ENCODE measurements at places on chromosomes 6 and 20. TPM values are rescaled to one million over a fixed set of nuclear protein-coding genes. Genes with fewer than 3 reads are reported as not detected.
A peak's percentile ranks its signal among the peaks of the same experiment; 100 is the strongest.

GRCh38 chr20:8242827-8243724, 111.0 kb downstream of the PLCB1 start:
- no peak for DNase-seq

- no peak for DNase-seq
These were observed 66.0 kb downstream of the BACH2 start for GRCh38 chr6:90230548-90231215.

GRCh38 chr20:62303340-62304226, 786 bp downstream of the ADRM1 start:
- no peak for DNase-seq

DNA sequence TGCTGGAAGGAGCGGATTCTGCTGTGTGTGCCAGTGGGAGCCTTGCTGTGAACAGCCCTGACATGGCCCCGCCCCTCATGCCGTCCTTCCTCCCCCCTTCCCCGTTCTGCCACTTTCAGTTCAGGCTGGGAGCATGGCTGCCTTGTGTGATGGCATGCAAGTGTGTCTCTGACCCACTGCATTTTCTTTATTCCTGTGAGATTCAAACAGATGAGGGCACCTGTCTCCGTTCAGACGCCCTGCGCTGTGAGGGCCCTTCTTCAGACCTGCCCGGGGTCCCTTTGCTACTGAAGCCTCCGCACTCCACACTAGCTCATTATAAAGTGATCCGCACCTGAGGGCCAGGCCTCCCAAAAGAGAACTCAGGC, 88.3 kb downstream of the TAF4 start:
- DNase-seq, result no peak

DNA sequence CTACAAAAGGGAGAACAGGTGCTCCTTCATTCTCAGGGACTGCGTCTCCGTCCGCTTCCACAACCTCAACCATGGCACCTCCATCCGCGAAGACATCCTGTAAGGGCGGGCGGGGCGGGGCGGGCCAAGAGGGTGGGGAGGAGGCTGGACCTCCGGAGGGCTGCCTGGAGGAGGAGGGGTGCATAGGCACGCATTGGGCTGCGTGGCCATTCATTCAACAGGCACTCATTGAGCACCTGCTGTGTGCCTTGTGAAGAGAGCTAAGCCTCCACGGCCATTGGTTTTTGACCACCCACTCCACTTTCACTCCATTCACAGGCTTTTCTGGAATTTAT, 435 bp downstream of the ZSWIM3 start:
- no peak for DNase-seq

- DNase-seq, result peak; percentile 40
These were observed 136.5 kb upstream of the PRND start for GRCh38 chr20:4585104-4585753.

- peak; percentile 81 for DNase-seq
These were observed 241.0 kb downstream of the ADGRG6 start for GRCh38 chr6:142542704-142543233.

DNA sequence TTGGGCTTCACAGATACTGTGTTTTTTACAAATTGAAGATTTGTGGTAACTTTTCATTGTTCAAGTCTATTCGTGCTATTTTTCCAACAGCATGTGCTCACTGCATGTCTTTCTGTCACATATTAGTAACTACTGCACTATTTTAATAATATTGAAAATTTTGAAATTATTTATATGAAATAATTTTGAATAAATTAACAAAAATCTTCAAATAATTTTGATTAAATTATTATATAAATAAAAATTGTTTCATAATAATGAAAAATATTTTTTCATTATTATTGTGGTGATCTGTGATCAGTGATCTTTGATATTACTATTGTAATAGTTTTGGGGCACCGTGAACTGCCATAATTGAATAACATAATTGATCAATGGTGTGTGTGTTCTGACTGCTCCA, 204.1 kb downstream of the OGFRL1 start:
- DNase-seq, result no peak

DNA sequence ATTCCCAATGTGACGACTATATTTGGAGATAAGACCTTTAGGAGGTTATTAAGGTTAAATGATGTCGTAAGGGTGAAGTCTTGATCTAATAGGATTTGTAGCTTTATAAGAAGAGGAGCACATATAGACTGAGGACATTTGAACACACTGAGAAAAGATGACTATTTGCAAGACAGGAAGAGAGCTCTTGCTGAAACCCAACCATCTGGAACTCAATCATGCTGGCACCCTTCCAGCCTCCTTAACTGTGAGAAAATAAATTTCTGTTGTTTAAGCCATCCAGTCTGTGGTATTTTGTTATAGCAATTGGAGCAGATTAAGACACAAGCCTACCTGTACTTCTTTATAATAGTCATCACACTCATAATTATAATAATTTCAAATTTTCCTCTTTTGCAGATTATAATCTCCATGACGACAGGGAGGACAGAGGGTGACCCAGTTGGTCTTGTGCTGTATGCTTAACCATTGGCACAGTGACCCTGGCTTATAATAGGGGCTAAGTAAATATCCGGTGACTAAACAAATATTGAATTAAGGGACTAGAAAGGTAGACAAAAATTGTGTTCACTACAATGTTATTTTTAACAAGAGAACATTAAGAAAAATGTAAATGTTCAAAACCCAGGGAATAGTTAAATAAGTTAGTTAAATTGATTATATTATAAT, 206.4 kb upstream of the HDDC2 start:
- no peak for DNase-seq

DNA sequence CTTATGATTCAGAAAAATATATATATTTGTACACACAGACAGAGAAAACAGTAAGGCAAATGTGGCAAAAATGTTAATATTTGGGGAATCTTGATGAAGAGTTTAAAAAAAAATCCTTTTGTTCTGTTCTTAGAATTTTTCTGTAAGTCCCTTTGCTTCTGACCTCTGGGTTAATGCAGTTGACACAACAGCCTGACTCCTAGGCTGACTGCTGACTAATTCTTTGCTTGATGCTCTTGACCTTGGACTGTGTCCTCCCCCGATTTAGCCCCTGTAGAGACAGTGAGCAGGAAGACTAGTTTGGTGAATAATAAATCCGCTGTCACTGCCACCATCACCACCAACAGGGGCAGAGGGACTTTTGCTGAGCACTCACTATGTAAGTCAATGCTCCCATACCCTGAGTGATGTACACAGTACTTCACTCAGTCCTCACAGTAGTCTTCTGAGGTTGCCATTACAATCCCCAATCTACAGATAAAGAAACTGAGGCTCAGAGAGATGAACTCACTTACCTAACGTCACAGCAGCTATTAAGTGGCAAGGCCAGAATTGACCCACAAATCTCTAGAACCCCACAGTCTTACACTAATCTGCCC, 71.7 kb downstream of the SNX5 start:
- no peak for DNase-seq

DNA sequence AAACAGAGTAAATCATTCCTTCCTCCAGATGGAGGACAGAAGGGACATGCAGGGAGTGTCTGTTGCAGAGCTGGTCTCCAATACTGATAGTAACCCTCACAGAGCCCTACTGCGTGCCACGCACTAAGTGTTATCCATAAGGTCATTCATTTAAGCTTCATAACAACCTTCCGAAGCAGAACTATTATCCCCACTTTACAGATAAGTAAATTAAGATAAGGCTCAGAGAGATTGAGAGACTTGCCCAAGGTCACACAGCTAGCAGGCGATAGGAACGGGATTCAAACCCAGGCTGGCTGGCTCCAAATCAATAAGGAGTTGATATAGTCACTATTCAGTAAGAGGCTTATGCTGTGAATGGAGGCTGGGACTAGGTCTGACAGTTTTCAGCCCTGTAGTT, 30.6 kb downstream of the CPNE5 start:
- no peak for DNase-seq

DNA sequence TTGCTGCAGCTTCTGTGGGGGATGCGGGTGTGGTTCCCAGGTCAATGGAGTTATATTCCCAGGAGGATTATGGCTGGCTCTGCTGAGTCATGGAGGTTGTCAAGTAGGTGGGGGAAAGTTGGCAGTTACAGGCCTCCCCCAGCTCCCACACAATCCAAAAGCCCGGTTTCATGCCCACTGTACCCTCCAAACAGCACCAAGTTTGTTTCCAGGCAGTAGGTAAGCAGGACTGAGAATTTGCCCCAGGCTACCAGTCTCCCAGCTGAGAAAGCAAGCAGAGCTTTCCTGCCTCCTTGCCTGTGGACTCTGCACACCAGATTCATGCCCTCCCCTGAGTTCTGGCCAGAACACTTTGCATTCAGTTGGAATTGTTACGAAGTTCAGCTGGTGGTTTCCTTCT, 578.2 kb downstream of the MEI4 start:
- DNase-seq, result no peak

- DNase-seq, result no peak
These were observed 70.5 kb upstream of the HMGN3 start for GRCh38 chr6:79305020-79305419.

GRCh38 chr6:21800948-21801438, 207.4 kb downstream of the SOX4 start:
- DNase-seq, result peak; percentile 67

Gene OXT
- not detected for polyA plus RNA-seq

Gene LY6G6F
- not detected for polyA plus RNA-seq

Gene OOEP
- polyA plus RNA-seq, result not detected

Gene CPXM1
- 4.5 TPM for polyA plus RNA-seq

Gene FAM209B
- 0.32 TPM for polyA plus RNA-seq

Data from IMR-90 (cell line).